ENCODE measurements at places on chromosomes 1 and 21. TPM values are rescaled to one million over a fixed set of nuclear protein-coding genes. Genes with fewer than 3 reads are reported as not detected.

- H3K4me1 ChIP-seq = peaks cover 82% of the 10 kb centered on the region
- peak overlapping the region; percentile 88 for H3K27ac ChIP-seq
- peaks cover 22% of the 10 kb centered on the region for H3K36me3 ChIP-seq
These were observed 20.9 kb upstream of the NCMAP start for GRCh38 chr1:24535021-24535424.

DNA sequence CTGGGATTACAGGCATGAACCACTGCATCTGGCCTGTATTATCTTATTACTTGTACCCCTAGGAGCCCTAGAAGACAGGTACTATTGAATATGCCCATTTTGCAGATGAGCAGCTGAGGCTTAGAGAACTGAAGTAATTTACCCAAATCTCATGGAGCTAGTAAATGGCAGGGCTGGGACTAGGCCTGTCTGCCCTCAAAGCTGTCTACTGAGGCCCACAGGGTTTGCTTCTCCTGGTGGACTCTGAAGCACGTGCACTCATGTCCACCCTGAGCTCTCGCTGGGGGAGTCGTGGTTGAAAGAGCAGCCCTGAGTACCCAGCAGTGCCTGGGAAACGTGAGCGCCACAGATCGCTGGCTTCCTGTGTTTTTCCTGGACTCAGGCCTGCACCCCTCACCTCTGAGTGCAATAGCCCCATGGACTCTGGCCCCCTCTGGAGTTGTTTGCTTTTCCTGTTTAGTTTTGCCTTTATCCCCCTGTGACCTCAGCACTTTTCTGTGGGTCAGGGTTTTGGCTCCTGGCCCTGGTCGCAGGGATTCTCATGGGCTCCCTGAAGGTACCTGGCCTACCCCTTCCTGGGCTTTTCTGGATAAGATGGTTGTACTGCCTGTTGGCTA lies 52.4 kb downstream of the ARHGEF10L start:
- DNase-seq = no peak
- H3K4me1 ChIP-seq = no peaks in the 10 kb centered on the region
- no peaks in the 10 kb centered on the region for H3K36me3 ChIP-seq

GRCh38 chr1:205240118-205240517 lies 12.4 kb downstream of the TMCC2 start:
- no peak for DNase-seq
- no peak overlapping the region for H3K27ac ChIP-seq
- H3K27me3 ChIP-seq = no peaks in the 10 kb centered on the region
- H3K36me3 ChIP-seq = no peaks in the 10 kb centered on the region

GRCh38 chr1:188668083-188668482 lies 1809.6 kb downstream of the BRINP3 start:
- no peak overlapping the region for H3K27ac ChIP-seq
- no peaks in the 10 kb centered on the region for H3K36me3 ChIP-seq
- no peaks in the 10 kb centered on the region for H3K27me3 ChIP-seq
- no peaks in the 10 kb centered on the region for H3K4me1 ChIP-seq

GRCh38 chr1:21012937-21013336 lies 163.8 kb downstream of the EIF4G3 start:
- no peak overlapping the region for H3K4me3 ChIP-seq
- no peak overlapping the region for H3K27ac ChIP-seq
- H3K4me1 ChIP-seq = no peaks in the 10 kb centered on the region
- no peaks in the 10 kb centered on the region for H3K36me3 ChIP-seq
- no peaks in the 10 kb centered on the region for H3K27me3 ChIP-seq

- DNase-seq = no peak
- peaks cover 11% of the 10 kb centered on the region for H3K4me1 ChIP-seq
- H3K27ac ChIP-seq = no peak overlapping the region
- H3K27me3 ChIP-seq = no peaks in the 10 kb centered on the region
- no peaks in the 10 kb centered on the region for H3K36me3 ChIP-seq
These were observed 19.6 kb upstream of the TARBP1 start for GRCh38 chr1:234498448-234499118.

GRCh38 chr21:15534450-15534886 lies 195.3 kb upstream of the USP25 start:
- no peaks in the 10 kb centered on the region for H3K36me3 ChIP-seq
- no peaks in the 10 kb centered on the region for H3K27me3 ChIP-seq
- no peaks in the 10 kb centered on the region for H3K4me1 ChIP-seq
- no peak overlapping the region for H3K27ac ChIP-seq
- no peak for DNase-seq

- no peaks in the 10 kb centered on the region for H3K36me3 ChIP-seq
- no peak overlapping the region for H3K27ac ChIP-seq
- DNase-seq = no peak
- H3K4me1 ChIP-seq = peaks cover 25% of the 10 kb centered on the region
- no peaks in the 10 kb centered on the region for H3K27me3 ChIP-seq
- H3K4me3 ChIP-seq = no peak overlapping the region
These were observed 62.6 kb upstream of the COL6A1 start for GRCh38 chr21:45918835-45919447.

GRCh38 chr1:150575518-150576366 lies 3.7 kb downstream of the MCL1 start:
- no peak for DNase-seq
- H3K36me3 ChIP-seq = peaks cover 58% of the 10 kb centered on the region
- no peaks in the 10 kb centered on the region for H3K27me3 ChIP-seq
- peaks cover 60% of the 10 kb centered on the region for H3K4me1 ChIP-seq

DNA sequence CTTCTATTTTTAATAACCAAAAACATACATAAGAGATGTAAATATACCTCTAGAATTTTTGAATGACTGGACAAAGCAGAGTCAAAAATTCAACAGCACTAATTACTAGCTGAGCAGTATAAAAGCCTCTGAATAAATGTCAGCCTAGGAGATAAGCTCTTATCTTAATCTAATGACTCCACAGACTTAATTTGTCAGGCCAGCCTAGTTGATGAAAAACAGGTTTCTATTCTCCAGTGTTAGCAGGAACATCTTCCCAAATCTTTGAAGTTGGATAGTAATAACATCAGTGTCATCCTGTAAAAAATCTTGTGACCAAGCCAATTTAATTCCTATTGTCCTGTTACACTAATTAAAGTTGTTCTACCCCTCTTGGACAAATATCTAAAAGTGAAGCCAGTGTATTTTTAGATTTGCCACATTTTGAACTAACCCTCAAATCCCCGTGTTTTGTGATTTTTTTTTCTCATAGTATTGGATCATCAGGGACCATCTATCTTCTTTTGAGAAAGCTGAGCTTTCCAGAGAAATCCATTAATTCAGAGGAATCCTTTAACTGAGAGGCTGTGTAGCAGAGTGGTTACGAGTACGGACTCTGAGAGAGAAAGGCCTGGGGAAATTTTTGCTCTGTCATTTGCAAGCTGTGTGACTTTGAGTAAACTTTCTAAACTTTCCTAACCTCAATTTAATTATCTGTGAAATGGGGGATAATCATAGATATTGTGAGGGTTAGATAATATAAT lies 41.2 kb downstream of the LMO4 start:
- no peaks in the 10 kb centered on the region for H3K4me1 ChIP-seq
- no peaks in the 10 kb centered on the region for H3K27me3 ChIP-seq
- H3K36me3 ChIP-seq = no peaks in the 10 kb centered on the region
- H3K4me3 ChIP-seq = no peak overlapping the region
- DNase-seq = no peak
- no peak overlapping the region for H3K27ac ChIP-seq

DNA sequence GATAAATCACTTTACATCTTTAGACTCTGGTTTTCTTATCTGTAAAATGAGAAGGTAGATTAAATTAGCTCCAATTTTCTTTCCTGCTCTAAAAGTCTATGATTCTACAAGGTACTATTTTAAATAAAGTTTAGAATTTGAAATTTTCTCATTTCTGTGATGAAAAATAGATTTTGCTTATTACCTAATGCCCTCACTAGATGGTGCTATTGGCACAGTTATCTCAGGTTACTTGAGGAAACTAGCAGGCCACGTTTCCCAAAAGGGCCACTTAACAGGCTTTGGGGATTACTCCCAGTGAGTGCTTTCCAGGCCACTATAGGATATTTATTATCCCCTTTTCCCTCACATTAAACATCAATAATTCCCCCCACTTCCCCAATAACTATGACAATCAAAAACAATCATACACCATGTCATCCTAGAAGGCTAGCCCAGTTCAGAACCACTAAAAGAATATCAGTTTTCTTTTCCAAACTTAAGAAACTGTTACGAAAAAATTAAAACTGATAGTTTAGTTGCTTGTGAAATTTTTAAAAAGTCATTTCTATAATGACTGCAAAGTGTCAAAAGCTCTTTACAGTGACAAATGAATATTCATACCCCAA lies 30.6 kb downstream of the OMA1 start:
- peak; percentile 55 for DNase-seq
- no peak overlapping the region for H3K4me3 ChIP-seq
- peaks cover 4% of the 10 kb centered on the region for H3K4me1 ChIP-seq
- H3K36me3 ChIP-seq = peaks cover 5% of the 10 kb centered on the region
- H3K27ac ChIP-seq = no peak overlapping the region
- no peaks in the 10 kb centered on the region for H3K27me3 ChIP-seq

DNA sequence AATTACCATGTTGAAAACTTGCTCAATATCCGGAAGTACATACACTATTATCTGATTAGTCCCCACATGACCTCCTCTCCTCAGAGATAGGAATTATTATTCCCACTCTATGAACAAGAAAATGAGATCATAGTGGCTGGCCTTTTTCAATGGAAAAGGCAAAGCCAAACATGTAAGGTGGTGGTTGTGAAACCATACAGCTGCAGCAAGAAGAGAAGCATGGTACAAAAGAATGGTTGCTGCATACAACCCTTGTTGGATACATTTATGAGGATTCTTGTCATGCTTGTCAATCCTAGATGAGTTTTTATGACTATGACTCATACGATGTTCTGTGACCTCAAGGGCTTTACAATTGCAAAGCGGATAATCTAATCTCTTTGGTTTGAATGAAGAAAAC lies 514.7 kb downstream of the PLPP3 start:
- H3K4me1 ChIP-seq = no peaks in the 10 kb centered on the region
- no peaks in the 10 kb centered on the region for H3K36me3 ChIP-seq
- no peak overlapping the region for H3K27ac ChIP-seq
- DNase-seq = no peak
- H3K4me3 ChIP-seq = no peak overlapping the region
- no peaks in the 10 kb centered on the region for H3K27me3 ChIP-seq

- H3K27ac ChIP-seq = no peak overlapping the region
- no peaks in the 10 kb centered on the region for H3K27me3 ChIP-seq
- peaks cover 66% of the 10 kb centered on the region for H3K36me3 ChIP-seq
- DNase-seq = no peak
- H3K4me3 ChIP-seq = no peak overlapping the region
These were observed 28.7 kb downstream of the KHDRBS1 start for GRCh38 chr1:32042330-32042729.

- H3K4me3 ChIP-seq = no peak overlapping the region
- H3K27ac ChIP-seq = no peak overlapping the region
- no peak for DNase-seq
- no peaks in the 10 kb centered on the region for H3K27me3 ChIP-seq
- no peaks in the 10 kb centered on the region for H3K36me3 ChIP-seq
These were observed 39.8 kb upstream of the RGS8 start for GRCh38 chr1:182724215-182724614.

DNA sequence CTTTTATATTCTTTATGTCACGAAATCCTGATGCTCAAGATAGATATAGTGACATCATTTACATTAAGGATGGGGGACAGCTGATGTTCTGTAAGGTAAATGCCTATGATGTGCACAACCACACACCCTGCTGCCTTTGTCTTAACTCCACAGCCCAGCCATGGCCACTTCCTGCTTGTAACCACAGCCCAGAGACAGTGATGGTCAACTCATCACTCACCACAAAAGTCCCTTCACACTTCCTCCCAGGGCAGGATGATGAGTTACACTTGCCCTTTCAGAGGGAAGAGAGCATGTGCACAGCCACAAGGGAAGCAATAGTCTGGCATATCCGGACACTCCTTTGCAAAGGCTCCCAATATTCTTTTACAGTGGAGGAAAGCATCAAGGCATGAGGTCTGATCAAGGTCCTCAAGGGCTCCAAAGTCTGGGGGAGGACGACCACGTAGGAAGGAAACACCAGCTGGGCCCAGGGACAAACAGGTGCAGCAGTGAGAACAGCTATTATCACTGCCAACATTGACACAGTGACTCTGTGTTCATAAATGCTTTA lies 53.8 kb downstream of the PLPP3 start:
- H3K36me3 ChIP-seq = no peaks in the 10 kb centered on the region
- H3K4me3 ChIP-seq = no peak overlapping the region
- H3K4me1 ChIP-seq = no peaks in the 10 kb centered on the region
- DNase-seq = no peak

DNA sequence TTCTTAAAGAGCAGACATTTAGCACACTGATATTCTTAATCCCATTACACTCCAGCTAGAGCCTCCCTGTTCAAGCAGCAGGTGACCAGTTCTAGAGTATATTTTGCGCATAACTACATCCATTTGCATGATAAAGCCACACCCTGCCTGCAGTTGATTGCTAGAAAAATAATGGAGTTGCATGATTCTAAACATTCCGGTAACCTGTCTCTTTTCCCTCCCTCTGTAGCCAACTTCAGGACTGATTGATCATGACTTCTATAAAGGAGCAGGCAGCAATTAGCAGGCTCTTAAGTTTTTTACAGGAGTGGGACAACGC lies 14.9 kb downstream of the ARMH1 start:
- no peak overlapping the region for H3K27ac ChIP-seq
- H3K4me3 ChIP-seq = no peak overlapping the region
- DNase-seq = no peak
- H3K27me3 ChIP-seq = no peaks in the 10 kb centered on the region
- H3K4me1 ChIP-seq = no peaks in the 10 kb centered on the region
- H3K36me3 ChIP-seq = no peaks in the 10 kb centered on the region

- no peak overlapping the region for H3K4me3 ChIP-seq
- no peaks in the 10 kb centered on the region for H3K36me3 ChIP-seq
- H3K27me3 ChIP-seq = no peaks in the 10 kb centered on the region
- peak; percentile 78 for DNase-seq
These were observed 157.8 kb upstream of the JUN start for GRCh38 chr1:58941471-58942289.

- no peak overlapping the region for H3K27ac ChIP-seq
- peak; percentile 26 for DNase-seq
- no peaks in the 10 kb centered on the region for H3K4me1 ChIP-seq
- H3K36me3 ChIP-seq = no peaks in the 10 kb centered on the region
- H3K27me3 ChIP-seq = no peaks in the 10 kb centered on the region
These were observed 90.8 kb downstream of the ZP4 start for GRCh38 chr1:237799762-237800474.

DNA sequence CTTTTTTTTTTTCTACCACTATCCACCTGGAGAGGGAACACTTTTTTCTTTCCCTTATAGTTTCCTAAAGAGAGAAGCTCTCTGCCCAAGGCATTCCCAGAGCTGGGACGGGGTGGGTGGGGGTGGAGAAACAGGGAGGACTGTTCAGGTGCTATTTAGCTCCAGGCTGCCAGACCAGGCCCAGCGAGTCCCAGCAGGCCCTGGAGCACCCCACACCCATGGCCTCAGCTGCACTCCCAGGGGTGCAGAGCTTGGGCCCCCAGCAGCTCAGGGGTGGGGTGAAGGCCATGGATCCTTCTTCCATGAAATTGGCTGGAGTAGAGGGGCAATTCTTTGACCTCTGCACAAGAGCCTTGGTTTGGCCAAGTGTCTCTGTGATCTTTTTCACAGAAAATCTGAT lies 4.1 kb downstream of the ETV3L start:
- DNase-seq = no peak
- no peak overlapping the region for H3K27ac ChIP-seq
- H3K27me3 ChIP-seq = no peaks in the 10 kb centered on the region
- H3K4me1 ChIP-seq = peaks cover under 1% of the 10 kb centered on the region
- no peak overlapping the region for H3K4me3 ChIP-seq

ST6GALNAC5 gene
- not detected for total RNA-seq

RGS7 gene
- not detected for total RNA-seq

GPR61 gene
- total RNA-seq = not detected

RXRG gene
- total RNA-seq = not detected

LGR6 gene
- total RNA-seq = 0.17 TPM

PLEKHA6 gene
- 0.89 TPM for total RNA-seq

PM20D1 gene
- 1.9 TPM for total RNA-seq

FCER1A gene
- not detected for total RNA-seq

LCE1D gene
- not detected for total RNA-seq
